ENCODE measurements at places on chromosomes 12 and 14.

- peak; percentile 91 for DNase-seq
Observed at GRCh38 chr12:123097561-123098084, 53.3 kb downstream of the PITPNM2 start.

DNA sequence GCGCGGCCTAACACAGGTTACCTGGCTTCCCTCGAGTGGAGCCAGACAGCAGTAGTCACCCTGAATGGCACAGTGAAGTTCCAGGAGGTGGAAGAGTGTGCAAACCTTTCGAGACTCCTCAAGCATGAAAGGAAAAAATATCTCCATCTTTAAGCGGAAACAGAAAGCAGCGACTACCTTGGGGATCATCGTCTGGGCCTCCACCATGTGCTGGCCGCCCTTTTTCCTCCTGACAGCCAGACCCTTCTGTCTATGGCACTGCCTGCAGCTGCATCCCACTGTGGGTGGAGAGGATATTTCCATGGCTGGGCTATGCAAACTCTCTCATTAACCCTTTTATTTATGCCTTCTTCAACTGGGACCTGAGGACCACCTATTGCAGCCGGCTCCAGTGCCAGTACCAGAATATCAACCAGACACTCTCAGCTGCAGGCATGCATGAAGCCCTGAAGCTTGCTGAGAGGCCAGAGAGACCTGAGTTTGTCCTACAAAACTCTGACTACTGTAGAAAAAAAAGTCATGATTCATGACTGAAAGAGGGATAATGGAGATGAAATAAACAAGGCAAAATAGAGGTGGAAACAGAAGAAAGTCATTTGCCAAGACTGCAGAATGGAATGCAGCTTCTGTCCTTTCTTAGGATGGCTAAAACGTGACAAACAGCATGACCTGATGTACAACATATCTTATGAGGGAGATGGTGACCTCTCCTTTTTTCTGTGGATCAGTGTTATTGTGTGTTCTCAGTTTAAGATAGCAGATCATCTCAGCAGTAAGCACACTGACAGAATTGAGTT, 2.4 kb upstream of the HEBP1 start:
- no peak for DNase-seq

GRCh38 chr14:37594971-37595808, at the start of the genes FOXA1 and TTC6:
TSS of gene FOXA1 (minus strand) at chr14:37595249. CDS start at chr14:37594972, 277 bp downstream.
TSS of gene TTC6 (plus strand) at chr14:37595629. CDS start at chr14:37622065, 26,436 bp downstream.
- DNase-seq, result peak; percentile 30

- DNase-seq, result no peak
Observed at GRCh38 chr12:123512838-123513665, 20.5 kb downstream of the RILPL1 start.

GRCh38 chr14:99472937-99473336, 7.7 kb downstream of the SETD3 start:
- DNase-seq, result no peak

GRCh38 chr12:3606128-3606527, 115.1 kb downstream of the PRMT8 start:
- no peak for DNase-seq

- DNase-seq, result peak; percentile 82
Observed at GRCh38 chr12:116910645-116911451, at the start of gene FBXW8. TSS of gene FBXW8 (plus strand) at chr12:116910950. CDS start at chr12:116911038, 88 bp downstream.
